NCI-H1092 (cell line): ENCODE measurements at places on chromosomes 2 and 18.

DNA sequence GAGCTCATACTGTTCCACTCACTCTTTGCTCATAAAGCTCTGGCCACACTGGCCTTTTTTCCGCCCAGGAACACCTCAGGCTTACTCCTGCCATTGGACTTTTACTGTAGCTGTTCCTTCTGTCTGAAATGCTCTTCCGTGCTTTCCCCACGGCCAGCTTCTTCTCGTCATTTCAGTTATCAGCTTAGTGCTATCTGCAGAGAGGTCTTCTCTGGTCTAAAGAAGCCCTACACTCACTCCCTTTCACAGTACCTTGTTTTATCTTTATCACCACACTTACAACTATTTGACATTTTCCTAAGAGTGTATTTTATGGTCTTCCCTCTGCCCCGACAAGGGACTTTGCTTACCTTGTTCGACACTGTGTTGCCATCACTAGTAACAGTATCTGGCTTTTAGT lies 388.1 kb upstream of the SPRED2 start:
- DNase-seq, result no peak

DNA sequence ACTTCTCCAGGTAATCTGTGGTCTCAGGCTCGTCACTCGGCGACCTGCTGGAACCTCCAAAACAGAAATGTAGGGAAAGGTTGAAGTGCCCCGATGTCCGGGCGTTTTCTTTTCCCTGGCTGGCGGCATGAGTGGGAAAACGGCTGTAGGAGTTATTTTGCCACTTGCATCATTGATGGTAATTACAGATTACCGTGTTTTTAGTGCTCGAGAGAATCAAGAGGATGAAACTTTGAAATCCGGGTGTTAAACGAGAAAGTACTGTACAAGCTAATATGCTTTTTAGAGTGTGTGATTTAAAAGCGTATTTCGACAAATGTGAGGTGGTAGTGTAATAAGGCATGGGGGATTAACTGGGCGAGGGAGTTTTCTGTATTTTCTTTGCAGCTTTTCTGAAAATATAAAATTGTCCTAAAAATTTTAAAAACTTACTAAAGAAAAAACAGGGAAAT lies 819 bp downstream of the GRHL1 start:
- DNase-seq, result no peak

DNA sequence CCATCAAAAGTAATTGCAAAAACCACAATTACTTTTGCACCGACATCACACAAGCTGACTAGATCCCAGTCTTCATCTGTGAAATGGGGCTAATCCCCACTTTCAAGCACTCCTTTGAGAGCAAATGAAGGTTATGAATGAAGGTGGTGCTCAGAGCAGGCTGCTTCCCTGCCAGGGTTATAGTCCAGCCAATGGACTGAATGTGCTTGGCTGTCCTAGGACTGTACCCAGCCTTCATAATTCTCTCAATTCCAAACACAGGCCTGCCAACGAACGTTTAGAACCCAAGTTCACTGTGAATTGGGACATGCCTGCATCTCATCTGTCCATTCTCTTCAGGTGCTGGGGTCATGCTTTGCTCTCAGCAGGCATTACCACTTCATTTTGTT lies 27.8 kb upstream of the ICOS start:
- DNase-seq, result no peak

- DNase-seq, result no peak
These were observed 13.2 kb upstream of the ATP6V1B1 start for GRCh38 chr2:70922235-70923234.

- DNase-seq, result peak; percentile 12
These were observed 9.3 kb upstream of the THADA start for GRCh38 chr2:43605079-43605655.

GRCh38 chr2:90069290-90069894 lies 1377.9 kb downstream of the RPIA start:
- no peak for DNase-seq

DNA sequence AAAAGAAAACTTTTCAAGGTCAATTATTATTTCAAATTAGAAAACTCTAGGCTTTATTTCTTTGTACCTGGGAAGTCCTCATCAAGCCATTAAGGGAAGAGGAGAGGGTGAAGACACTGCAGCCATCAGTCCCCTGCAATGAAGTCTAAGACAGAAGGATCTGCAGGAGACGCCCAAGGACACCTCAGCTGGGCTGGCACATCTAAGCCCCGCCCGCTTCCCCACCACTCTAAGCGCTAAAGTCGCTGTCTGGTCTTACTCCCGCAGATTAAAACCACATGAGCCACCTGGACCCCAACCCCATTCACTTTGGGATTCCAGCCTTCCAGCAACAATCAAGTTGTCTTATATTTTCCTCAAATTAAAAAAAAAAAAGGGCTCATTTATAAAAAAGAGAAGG lies 104.4 kb downstream of the AFF3 start:
- DNase-seq, result no peak

GRCh38 chr2:234500394-234501006 lies 3.6 kb upstream of the ARL4C start:
- no peak for DNase-seq

DNA sequence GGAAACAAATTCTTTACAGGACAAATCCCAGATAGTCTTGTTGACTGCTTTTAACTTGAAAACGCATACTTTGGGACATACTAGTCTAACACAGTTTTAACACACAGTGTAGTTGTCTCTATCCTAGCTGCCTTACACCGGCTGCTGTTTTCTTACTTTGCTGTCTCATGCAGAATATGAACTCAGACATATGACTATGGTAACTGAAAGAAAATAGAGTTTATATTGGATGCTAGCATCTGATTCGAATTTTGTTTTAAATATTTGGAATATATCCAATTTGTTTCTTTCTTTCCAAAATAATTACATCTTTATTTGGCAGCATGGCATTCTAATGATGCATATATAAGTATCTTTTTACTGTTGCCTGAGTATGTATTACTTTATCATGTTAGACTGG lies 69.8 kb downstream of the ANKRD12 start:
- DNase-seq, result no peak

GRCh38 chr2:129610766-129611165 lies 368.7 kb upstream of the RAB6C start:
- DNase-seq, result no peak

- no peak for DNase-seq
These were observed 702.8 kb upstream of the SLC39A10 start for GRCh38 chr2:194954218-194954617.
